Amygdala (tissue), 56 donors: ENCODE measurements at places on chromosomes 12 and 14.

- DNase-seq, result no peak
These were observed 229.1 kb upstream of the PELI2 start for GRCh38 chr14:55889124-55889523.

GRCh38 chr14:104794631-104794992 lies 936 bp downstream of the AKT1 start:
- no peak for DNase-seq

DNA sequence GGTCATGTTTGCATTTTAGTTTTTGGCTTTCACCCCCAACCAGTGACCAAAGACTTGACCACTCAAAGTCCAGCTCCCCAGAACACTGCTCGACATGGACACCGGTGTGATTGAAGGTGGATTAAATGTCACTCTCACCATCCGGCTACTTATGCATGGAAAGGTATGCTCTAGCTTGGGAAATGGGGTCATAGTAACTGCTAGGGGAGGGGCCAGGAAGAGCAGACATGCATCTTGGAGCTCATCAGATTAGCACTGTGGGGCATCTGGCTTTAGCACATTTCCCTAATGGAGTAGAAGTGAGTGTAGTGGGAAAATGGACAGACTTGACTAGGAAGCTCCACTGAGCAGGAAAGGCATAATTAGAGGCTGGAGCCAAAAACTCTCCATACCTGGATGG lies 2.8 kb downstream of the PCBP2 start:
- no peak for DNase-seq

DNA sequence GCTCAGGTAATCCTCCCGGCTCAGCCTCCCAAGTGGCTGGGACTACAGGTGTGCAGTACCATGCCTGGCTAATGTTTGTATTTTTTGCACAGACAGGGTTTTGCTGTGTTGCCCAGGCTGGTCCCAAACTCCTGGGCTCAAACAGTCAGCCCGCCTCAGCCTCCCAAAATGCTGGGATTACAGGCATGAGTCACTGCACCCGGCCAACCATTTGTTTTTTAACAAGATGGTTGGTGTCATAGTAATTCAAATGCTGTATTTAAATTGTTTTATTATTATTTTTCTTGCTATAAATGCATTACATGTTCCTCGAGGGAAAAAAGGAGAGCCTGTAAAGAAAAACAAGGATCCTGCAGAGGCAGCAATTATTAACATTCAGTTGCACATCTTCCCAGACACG lies 83.9 kb downstream of the EP400 start:
- DNase-seq, result no peak

GRCh38 chr14:58677996-58678395 lies 40.2 kb downstream of the DACT1 start:
- no peak for DNase-seq

DNA sequence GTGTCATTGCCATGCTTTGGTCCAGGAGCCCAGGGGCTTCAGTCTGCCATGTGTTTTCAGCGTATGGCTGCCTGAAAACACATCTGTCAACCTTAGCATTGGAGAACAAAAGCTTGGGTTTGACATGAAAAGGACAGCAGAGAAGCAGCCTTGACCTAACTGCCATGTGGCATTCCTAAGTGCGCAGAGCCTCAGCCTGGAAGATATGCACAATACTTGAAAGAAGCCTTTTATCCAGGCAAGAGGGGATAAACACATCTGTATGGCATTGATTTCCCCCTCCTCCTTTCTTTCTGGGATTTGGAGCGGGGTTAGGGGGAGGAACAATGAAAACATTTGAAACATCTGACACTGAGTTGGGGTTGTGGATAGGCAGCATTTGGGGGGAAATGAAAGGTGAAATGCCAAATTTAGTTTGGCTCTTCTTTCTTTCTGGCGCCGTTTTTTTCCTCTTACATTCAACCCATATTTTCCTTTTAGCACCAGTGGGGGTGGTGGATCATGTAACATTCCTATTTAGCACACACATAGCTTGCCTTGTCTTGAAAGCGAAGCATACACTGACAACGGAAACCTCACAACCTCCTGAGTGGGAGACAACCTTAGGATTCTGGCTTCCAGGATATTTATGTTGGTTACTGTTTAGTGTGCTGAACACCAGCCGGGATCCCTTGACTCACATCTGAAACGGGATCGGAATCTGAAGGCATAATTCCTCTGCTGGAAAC lies 177.0 kb downstream of the C12orf75 start:
- DNase-seq, result no peak

- DNase-seq, result no peak
These were observed 508.0 kb downstream of the MDGA2 start for GRCh38 chr14:47167402-47167801.

- DNase-seq, result no peak
These were observed 230.9 kb downstream of the BTG1 start for GRCh38 chr12:91914701-91915100.
